Stimulated activated CD4-positive, alpha-beta T cell treated with anti-CD3 and anti-CD28 coated beads, Interleukin-15, amount 100 ng/mL, for 24 hours (primary cell): ENCODE measurements at places on chromosomes 13 and 19.

- no peak for DNase-seq
These were observed 99.3 kb downstream of the DHRS12 start for GRCh38 chr13:51704399-51705313.

DNA sequence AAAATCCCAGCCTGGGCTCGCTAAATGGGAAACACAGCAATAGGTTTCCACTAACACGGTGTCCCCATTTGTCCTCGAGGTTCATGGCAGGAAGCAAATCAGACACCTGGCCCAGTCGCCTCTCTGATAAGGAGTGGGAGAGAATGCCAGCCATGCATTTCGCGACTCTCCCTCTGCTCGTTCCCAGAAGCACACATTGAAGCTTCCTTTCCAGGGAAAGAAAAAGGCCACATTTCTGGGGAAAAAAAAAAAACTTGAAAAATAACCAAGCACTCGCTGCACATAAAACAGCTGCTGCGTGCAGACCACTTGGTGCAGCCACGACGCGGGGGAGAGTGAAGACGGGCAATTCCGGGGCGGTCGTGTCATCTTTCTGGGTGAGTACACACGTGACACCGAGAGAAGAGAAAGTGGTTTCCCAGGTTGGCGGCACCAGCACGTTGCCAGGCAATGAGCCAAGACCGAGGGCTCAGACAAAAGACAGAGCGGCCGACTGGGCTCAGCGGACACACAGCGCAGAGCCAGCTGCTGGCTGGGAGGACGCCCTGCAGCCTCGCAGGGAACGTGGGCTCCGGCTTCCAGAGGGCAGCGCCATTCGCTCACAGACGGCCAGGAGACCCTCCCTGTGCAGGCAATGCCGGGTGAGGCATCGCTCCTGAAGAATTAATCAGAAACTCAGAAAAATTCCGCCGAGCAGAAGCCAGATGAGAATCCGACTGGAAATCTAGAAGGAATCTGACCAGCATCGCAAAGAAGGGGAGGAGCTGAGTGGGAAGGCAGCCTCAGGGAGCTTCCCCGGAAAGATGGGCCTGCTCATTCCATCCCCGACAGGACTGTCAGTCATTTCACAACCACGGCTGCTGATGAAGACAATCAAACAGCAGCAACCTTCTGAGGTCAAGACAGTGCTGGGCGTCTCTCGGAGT is 83.2 kb upstream of the IRS2 start:
- DNase-seq: peak; percentile 49

DNA sequence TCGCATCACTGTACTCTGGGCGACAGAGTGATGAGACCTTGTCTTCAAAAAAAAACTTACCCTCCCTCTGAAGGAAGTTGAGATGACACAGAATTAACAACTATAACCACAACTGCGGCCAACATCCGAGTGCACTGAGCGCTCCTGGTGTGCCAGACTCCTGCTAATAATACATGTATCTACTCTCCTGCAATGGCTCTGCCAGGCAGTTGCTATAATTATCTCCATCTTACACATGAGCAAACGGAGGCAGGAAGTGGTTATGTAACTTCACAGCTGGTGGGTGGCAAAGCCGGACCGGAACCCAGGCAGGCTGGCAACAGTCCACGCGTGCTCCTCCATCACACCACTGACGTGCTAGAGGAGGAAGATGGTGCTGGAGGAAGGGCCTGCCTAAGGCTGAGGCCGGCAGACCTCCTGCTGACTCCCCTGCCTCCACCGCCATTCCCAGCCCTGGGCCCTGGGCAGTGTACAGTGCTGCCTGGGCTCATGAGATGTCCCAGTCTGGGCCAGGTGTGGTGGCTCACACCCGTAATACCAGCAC is 12.6 kb downstream of the XRCC1 start:
- peak; percentile 73 for DNase-seq

GRCh38 chr13:20387441-20387971 is 138.2 kb downstream of the CRYL1 start:
- DNase-seq: no peak

DNA sequence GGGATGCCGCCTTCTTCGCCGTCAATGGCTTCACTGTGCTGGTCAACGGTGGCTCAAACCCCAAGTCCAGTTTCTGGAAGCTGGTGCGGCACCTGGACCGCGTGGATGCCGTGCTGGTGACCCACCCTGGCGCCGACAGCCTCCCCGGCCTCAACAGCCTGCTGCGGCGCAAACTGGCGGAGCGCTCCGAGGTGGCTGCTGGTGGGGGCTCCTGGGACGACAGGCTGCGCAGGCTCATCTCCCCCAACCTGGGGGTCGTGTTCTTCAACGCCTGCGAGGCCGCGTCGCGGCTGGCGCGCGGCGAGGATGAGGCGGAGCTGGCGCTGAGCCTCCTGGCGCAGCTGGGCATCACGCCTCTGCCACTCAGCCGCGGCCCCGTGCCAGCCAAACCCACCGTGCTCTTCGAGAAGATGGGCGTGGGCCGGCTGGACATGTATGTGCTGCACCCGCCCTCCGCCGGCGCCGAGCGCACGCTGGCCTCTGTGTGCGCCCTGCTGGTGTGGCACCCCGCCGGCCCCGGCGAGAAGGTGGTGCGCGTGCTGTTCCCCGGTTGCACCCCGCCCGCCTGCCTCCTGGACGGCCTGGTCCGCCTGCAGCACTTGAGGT is 7.0 kb downstream of the MAP1S start:
- DNase-seq: no peak

DNA sequence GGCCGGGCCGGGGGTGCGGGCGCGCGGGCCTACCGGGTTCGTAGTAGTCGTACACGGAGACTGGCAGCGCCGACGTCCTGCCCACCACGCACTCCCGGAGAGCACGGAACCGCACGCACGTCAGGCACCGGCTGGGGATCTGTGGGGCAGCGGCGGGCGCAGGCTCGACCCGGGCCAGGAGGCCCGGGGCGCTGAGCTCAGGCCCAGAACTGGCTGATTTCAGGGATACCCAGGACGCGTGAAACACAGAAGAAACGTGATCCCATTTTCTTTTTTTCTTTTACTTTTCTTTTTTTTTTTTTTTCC is 9.0 kb downstream of the F2RL3 start:
- DNase-seq: peak; percentile 26
